Thoracic aorta (tissue), 2 donors: ENCODE measurements at places on chromosomes 2 and 18.

GRCh38 chr2:164538240-164538866 is 82.9 kb downstream of the GRB14 start:
- DNase-seq = no peak

- no peak for DNase-seq
Measured at GRCh38 chr2:157874997-157875640, 1.0 kb downstream of the ACVR1 start.

GRCh38 chr2:23292024-23292423 is 93.0 kb upstream of the KLHL29 start:
- no peak for DNase-seq

GRCh38 chr2:122174061-122174460 is 418.6 kb downstream of the TSN start:
- no peak for DNase-seq

DNA sequence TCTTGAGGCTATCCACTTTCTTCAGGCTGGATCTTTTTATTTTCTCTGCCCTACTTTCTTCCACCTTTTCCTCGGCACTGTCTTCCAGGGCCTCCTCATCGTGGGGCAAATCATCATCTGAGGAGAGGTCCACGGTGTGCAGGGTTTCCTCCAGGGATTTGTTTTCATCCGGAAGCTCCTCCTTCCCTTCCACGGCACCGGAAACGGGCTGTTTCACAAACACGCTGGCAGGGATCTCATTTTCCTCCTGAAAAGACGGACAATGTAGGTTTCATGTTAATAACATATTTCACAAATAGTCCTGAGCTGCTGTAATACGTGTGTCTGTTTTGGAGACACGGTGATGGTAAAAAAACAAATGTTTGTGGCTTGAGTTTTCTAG is 10.4 kb downstream of the CAVIN2 start:
- no peak for DNase-seq

- no peak for DNase-seq
Measured at GRCh38 chr2:121830809-121831208, 75.4 kb downstream of the TSN start.

DNA sequence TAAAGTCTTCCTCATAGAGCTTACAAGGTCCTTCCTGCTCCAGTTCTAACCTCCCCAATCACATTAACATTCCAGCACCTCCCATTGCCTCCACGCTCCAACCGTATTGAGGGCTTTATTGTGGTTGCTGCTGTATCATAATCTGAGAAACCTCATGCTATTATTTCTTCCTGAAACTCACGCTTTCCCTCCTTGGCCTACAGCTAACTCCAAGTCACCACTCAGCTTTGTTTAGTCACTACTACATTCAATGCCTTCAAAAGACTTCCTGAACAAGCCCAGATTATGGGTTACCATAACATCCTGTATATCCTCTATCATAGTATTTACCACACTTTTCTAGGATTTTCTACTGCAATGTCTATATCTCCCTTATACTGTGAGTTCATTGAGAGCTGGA is 230.4 kb downstream of the IKZF2 start:
- no peak for DNase-seq

GRCh38 chr2:219609149-219609750 is 11.6 kb downstream of the STK11IP start:
- DNase-seq = no peak

- DNase-seq = no peak
Measured at GRCh38 chr2:134771313-134771801, 52.6 kb upstream of the TMEM163 start.

DNA sequence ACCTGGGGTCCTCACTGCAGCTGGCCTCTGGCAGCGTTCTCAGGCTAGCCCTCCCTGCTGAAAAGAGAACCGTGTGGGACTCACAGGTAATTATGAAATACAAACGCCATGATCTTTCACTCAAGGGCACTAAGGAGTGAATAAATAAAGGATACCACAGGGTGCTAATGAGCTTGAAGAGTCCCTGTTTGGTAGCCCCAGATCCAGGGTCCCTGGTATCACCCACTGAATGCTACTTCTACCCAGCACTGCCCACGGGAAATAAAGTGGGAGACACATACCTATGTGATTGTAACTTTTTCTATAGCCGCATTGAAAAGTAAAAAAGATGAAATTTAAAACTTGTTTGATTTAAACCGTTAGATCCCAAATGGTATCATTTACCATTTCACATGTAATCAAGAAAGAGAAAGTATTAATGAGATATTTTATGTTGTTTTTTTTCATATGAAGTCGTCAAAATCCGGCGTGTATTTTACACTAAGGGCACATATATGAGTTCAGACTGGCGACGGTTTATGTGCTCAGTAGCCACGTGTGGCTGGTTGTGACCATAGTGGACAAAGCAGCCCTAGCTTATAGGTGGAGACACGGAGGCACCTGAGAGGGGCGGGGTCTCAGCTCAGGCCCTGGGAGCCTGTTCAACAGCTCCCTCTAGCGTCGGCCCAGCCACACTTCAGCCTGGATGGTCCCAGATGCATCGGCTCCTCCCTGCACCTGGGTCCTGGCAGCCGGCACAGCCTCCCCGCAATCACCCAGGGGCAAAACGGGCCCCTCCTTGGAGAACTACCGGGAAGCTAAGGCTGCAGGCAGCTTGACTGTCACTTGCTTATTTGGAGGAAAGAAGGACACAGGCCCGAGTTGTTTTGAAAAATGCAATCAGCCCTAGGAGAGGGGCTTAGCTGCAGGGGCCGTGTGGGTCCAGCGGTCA is 39.2 kb downstream of the ODC1 start:
- DNase-seq = no peak

DNA sequence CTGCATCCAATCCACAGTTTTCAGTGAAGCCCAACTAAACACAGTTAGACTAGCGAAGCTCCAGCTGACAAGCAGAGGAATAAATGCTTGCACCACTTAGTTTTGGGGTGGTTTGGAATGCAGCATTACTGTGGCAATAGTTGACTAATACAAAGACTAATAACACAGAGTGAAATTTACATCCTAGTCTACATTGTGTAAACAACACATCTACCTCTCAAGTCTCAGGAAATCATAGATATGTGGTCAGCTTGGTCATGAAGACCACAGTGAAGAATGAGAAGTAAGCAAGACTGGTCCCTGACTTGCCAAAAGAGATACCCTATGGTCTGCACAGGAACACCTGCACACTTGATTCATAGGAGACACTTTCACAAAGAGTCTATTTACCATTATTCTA is 155.1 kb upstream of the TANK start:
- DNase-seq = no peak

DNA sequence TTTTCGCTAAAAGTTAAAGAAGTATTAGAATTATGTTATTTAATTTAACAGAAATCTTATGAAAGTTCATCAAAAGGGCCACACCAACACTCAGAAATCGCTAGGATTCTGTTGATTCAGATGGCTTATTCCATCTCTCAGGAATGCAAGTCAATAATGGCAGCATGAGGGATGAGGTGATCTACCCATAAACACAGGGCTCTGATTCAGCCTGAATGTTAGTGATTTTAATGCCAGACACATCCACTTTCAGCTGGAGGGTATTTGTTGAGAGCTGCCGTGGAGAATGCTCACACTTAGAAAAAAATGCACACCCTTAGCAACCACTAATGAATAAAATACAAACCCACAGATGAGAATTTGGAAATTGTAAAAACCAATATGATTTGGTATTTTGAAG is 173.3 kb upstream of the ERBB4 start:
- no peak for DNase-seq

- no peak for DNase-seq
Measured at GRCh38 chr2:100898035-100898665, 78.2 kb downstream of the NPAS2 start.

DNA sequence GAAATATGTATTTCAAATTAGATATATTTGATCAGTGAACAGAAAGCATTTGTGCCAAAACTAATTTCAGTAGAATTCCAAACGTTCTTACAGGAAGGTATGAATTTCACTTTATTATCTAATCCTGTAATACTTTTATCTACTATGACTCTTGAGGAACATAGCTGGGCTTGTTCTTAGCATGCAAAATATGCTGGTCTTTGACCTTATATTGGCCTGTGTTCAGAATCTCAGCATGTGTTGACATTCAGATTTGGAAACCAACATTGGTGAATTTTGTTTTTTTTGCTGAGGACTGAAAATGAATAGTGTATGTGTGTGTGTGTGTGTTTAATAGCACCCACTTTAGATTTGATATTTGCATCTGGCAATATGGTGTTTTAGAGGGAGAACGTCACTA is 112.2 kb downstream of the MEIS1 start:
- DNase-seq = no peak

DNA sequence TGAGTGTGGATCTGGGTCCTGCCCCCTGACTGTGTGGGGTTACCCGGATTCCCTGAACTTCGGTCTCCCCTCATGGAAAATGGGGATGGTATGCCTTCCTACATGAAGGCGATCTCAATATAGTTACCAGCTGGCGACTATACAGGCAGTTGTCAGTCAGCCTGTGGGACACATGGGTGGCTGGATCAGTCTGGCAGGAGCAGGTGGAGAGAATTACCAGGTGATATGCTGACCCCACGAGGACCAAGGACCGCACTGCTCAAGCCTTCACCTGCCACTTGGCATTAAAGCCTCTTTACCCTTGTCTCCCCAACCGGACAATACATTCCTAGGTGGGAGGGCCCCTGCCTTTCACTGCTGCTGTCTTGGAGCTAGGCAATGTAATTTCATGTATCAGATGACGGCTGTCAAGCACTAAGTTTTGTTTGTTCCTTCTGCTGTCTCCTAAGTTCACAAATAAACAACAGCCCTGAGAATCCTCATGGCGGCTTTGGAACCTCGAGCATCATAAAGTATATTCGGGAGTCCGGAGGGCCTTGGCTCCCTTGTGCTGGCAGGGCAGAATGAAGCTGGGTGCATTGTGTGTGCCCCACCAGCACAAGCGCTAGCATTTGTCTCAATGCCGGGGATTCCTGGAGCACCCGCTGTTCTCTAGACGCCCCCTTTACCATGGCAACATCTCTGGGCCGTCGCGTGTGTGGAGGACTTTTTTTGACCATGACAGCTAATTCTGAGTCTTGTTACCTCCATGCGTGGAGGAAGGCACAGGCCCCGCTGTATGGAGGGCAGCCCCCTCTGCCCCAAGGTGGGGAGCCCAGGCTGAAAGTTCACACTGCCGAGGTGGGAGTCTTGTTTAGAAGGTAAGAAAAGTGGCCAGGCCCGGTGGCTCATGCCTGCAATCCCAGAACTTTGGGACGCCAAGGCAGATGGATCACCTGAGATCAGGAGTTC is 48.6 kb downstream of the PDCL3 start:
- DNase-seq = no peak

DNA sequence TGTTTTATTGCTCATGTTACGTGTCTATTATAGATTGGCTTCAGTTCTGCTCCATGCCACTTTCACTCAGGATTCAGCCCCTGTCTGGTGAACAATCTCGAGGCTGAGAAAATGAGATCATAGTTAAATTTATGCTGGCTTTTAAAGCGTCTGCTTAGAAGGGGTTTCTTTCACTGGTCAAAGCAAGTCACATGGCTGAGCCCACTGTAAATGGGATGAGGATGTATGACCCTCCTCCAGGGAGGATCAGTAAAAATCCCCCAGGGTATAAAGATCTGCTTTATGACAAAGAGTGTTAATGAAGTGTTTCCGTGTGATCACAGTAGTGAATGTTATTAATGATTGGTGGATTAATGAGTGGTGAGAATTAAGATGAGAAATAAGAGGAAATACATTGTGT is 6.2 kb upstream of the PLCL1 start:
- DNase-seq = no peak

GRCh38 chr2:136386046-136386445 is 268.1 kb upstream of the CXCR4 start:
- no peak for DNase-seq

- no peak for DNase-seq
Measured at GRCh38 chr2:104406261-104406726, 447.6 kb upstream of the POU3F3 start.

DNA sequence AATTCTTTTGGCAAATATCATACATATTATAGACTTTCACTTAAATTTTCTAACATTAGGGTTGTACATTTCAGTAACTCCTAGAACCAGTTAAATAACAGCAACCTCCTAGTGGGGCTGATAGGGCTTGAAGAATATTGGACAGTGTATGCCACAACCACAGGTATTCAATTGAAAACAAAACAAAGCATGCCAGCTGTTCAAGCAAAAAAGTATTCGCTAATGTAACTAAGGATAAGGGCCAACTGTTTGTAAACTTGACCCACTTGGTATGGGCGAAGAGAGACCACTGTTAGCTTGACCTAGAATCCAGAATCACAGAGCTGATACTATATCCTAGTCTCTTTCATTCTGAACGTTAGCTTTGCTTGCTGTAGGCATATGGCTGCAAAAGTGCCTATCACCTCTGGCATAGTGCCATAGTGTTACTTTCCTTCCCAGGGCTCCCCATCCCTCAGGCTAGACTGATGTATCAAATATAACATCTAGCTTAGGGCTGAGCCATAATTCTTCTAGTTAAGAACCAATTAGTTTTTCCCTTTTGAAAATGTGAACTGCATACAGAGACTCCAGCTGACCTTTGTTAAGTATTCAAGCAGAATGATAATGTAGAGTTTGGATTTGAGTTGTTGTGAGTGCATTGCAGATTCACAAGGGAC is 458.8 kb upstream of the NRXN1 start:
- no peak for DNase-seq

DNA sequence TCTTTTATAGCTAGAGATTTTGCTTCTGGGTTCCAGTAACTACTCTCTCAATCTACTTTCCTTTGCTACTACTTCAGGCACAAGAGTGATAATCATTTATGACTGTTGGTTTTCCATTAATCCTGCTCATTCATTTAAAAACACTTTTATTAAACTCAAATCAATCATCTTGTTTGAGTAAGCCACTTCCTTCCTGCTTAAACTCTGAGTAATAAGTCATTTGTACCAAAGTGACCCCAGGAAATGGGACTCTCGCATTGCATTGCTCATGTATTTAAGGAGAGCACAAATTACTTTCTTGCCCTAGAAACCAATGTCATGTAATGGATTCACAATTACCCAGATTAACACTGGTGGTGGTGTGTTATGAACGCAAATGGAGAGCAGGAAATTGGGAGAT is 270.7 kb upstream of the HNMT start:
- DNase-seq = no peak

- DNase-seq = no peak
Measured at GRCh38 chr18:79784965-79785770, 12.6 kb upstream of the KCNG2 start.

DNA sequence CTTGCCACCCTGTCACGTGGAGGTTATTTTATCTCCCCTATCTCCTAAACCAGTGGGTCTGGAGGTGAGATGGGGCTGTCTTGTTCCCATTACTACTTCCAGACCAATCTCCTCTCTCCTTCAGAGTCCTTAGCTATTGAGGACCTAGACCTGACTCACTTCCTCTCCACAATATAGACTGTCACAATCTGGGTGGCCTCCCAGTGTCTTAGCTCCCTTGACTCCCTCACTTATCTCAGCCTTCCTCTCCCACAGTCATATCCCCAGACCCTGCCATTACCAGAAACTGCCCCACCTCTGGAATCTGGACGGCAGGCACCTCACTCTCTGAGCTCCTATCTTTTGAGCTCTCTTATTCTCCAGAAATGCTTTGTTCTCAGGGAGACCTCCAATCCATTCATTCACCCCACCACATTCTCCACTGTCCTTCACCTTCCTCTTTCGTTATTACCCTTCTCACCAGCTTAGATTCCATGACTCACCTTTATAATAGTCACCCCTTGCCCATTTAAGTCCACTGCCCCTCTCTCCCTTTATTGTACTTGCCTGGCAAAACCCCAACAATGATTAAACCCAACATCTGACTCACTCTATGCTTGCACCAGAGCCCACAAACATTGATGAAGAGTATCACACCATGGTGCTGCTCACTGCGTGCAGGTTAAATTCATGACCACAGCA is 23.3 kb upstream of the SIX3 start:
- no peak for DNase-seq
